ENCODE measurements at places on chromosomes 11 and 22.

DNA sequence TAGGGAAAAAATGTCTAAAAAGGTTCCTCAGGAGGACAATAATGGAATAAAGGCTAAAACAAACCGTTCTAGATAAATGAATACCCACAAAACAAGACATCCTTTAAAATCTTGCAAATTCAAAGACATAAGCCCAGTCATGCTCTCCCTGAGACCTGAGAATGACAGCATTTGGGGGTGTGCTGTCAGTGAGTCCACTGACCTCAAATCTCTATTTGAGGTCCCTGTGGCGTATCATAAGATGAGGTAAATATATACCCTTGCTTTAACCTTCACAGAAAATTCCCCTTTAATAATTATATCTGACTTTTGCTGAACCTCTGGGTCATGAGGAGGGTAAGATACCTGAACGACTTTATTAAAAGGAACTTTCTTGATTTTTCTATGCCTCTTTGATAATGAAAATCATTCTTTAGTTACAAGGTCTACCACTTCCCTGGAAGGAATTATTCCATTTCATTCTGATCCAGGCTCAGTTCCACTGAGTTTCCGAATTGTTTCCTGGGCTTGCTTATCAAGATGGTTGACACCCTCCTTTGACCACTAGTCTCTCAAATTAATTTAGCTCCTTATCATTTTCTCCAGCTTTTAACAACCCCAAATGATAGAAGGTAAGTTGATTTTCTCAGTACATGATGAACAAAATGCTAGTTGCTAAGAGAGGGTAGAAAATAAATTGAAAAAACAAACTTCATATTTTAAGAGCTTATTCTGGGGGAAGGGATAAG, 53.8 kb upstream of the CHRM4 start:
- no peak for DNase-seq

DNA sequence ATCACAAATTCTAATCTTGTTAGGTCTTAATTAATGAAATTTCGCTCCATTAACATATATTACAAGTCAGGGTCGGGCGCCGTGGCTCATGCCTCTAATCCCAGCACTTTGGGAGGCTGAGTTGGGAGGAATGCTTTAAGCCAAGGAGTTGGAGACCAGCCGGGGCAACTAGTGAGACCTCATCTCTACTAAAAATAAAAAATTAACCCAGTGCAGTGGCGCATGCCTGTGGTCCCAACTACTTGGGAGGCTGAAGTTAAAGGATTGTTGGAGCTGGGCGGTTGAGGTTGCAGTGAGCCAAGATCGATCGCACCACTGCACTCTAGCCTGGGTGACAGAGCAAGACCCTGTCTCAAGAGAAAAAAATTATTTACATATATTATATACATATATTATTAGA, 1.9 kb downstream of the TMA7B start:
- no peak for DNase-seq

DNA sequence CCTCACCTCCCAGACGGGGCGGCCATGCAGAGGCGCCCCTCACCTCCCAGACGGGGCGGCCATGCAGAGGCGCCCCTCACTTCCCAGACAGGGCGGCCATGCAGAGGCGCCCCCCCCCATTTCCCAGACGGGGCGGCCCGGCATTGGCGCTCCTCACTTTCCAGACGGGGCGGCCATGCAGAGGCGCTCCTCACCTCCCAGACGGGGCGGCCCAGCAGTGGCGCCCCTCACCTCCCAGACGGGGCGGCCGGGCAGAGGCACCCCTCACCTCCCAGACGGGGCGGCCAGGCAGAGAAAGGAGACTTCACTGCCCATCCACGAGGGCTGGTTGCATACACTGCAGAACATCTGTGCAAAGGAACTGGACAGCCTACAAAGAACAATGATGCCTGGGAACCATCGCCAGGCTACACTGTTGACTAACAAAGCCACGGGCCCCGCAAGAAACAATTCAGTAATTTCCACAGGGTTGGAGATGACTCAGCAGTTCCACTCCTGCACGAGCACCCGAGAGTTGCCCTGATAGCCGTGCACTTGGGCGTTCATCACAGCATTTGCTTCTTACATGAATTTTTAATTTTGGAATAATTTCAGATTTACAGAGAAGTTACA, 58.7 kb downstream of the CTTN start:
- no peak for DNase-seq

DNA sequence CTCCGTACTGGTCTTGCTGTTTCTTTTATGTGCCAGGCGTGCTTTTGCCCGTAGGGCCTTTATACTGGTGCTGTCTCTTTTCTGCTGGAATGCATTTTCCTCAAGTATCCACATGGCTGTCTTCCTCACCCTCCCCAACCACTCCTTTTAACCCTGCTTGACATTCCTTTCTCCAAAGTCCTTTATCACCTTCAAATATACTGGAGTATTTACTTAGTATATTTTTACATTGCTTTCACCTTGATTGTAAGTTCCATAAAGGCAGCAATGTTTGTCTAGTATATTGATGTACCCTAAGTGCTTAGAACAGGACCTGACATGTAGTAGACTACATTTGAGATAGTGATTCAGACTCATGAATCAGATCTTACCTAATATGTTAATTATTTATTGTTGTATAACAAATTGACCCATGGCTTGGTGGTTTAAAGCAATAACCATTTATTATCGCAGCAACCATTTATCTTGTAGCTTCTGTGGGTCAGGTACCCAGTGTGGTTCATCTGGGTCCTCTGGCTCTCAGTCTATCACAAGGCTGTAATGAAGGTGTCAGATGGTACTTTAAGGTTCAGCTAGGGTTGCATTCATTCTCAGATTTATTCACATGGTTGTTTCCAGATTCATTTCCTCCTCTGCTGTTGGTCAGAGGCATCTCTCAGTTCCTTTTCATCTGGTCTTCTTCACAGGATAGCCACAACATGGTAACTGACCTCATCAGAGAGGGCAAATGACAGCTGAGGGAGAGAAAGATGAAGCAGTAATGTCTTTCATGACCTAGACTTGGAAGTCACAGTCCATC, 34.2 kb downstream of the DDX10 start:
- DNase-seq = no peak

- DNase-seq = no peak
Measured at GRCh38 chr22:17827466-17827865, 53.2 kb upstream of the BID start.

DNA sequence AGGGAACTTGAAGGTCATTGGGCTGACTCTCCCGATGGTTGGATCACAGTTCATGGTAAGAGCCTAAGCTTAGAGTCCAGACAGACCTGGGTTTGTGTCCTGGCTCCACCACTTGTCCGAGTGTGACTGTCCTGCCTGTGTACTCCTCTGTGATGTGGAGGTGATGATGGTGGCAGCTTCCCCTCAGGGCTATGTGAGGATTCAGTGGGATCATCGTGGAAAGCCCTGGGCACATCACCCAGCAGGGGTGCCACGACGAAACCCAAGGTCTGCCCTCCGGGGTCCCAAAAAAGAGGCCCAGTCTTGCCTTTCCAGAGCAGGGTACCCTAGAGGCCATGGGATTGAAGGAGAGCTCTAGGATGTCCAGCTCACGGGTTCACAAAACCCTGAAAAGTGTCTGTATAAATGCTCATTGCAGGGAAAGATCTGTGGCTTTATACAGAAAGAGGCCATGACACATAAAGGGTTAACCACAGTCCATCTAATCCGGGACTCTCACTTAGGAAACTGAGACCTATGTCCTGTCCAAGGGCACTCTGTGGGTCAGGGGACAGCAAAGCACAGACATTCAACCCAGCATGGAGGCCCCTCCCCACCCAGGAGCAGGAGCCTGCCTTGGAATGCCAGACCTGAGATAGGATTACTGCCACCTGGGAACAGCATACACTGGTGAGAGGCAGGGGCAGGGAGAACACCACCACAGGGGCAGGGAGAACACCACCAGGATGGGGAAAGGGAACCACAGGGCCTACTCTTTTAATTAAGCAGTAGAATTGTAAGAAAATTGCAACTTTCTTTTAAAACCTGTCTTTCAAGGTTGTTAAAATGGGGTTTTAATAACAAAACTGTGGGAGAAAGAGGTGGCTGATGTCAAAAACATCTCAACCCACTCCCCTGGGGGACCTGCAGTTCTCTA, 51.3 kb downstream of the IGLL5 start:
- no peak for DNase-seq

DNA sequence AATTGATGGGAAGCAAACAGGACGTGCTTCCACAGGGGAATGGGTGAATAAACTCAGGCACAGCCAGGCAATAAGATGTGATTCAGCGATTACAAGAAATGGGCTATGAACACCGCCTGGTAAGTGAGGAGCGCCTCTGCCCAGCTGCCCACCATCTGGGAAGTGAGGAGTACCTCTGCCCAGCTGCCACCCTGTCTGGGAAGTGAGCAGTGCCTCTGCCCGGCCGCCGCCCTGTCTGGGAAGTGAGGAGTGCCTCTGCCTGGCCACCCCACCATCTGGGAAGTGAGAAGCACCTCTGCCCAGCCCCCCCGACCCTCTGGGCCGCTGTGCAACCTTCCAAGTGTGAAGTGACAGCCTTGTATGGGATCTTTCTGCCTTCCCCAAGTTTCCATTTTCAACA, 73.2 kb upstream of the PRR5 start:
- DNase-seq = no peak

DNA sequence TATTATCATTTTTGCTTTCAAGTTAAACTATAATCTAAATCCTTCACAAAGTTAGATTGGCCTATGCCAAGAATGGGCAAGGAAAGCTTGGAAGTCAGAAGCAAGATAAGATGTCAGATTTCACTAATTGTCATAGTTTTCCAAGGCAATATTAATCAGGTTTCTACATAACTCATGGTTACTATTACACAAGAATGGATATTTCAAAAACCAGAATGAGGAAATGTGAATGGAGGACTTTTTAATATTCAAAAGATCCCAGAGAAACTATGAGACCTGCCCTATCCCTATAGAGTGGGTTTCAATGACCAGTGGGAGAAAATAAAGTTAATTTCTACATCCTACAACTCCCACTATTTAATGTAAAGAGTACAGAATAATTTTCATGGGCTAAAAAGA, 203.2 kb downstream of the CASP12 start:
- DNase-seq = no peak

DNA sequence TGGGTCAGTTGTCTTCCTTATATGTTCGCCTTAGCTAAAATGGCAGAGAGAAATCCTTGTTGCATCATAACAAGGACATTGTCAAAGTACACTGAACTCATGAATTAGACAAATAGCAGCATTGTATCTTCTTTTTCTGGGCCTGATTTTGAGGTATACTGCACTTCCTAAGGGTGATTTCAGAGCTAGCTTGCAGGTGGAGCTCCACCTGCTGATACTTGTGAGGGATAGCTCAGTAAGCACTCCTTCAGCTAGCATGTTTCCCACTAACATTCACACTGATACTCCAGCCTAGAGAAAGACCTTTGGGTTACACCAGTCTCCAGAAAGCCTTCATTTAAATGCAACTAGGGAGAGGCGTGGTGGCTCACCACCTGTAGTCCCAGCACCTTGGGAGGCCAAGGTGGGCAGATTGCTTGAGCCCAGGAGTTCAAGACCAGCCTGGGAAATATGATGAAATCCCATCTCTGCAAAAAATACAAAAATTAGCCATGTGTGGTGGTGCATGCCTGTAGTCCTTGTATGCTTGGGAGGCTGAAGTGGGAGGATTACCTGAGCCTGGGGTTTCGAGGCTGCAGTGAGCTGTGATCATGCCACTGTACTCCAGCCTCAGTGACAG, 29.8 kb downstream of the JAM3 start:
- DNase-seq = no peak

DNA sequence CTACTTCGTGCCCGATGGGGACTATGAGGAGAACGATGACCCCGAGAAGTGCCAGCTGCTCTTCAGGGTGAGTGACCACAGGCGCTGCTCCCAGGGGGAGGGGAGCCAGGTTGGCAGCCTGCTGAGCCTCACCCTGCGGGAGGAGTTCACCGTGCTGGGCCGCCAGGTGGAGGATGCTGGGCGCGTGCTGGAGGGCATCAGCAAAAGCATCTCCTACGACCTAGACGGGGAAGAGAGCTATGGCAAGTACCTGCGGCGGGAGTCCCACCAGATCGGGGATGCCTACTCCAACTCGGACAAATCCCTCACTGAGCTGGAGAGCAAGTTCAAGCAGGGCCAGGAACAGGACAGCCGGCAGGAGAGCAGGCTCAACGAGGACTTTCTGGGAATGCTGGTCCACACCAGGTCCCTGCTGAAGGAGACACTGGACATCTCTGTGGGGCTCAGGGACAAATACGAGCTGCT, 751 bp downstream of the FIBIN start:
- no peak for DNase-seq

DNA sequence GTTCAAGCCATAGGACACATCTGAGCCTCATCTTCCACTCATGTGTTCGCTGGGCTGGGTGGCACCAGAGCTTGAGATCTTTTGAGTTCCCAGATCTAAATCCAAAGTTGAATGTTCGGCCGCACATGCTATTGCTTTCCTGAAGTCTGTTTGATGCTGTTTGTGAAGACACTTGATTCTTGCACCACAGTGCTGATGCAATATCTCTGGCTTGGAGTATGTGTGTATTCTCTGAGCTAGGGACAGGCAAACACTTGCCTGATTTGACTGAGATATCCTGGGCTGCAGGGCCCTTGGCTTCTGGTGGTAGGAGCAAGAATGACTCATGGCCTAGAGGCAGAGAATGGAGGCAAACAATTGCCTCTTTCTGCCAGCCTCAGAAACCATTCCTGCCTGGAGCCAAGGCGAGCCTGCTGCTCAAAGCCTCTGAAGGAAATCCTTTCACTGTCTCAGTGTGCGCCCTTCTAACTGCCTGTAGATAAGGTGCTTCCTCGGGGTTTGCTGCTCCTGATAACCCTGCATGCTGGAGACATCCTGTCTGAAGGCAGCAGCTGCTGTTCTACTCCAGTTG, 73.0 kb downstream of the CYB5R2 start:
- no peak for DNase-seq

GRCh38 chr11:69655479-69656428, 14.8 kb downstream of the CCND1 start:
- no peak for DNase-seq

GRCh38 chr11:45079075-45079444, 67.4 kb upstream of the PRDM11 start:
- DNase-seq = no peak

DNA sequence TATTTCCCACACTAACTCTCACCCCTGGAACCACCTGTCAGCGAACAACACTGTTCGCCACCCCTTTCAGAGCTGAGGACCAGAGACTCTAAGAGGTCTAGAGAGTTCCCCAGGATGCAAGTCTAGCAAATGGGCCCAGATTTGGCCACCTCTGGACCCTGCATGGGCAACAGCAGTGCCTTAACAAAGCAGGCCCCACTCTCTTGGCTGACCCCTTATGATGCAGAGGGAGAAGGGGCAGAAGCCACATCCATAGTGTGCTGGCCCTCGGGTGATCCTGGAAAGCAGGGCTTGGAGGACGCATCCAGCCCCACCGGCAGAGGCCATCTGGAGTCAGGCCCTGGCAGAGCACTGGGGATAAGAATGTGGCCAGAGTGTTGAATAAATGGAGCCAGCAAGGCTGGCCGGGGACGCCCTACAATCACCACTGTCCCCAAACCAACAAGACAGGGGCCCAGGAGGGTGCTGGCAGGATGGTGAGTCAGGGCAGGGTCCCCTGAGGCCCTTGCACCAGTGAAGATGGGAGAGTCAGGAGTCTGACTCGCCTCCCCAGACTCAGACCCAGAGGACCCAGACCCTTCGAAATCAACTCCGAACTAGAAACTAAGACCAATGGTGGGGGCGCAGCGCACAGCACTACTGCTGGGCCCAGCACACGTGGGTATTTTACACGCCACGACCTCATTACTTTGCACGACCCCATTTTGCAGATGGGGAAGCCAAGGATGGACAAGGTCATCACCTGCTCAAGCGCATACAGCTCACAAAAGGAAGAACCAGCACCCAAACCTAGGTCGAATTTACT, 6.5 kb downstream of the CSNK1E start:
- no peak for DNase-seq
